ENCODE measurements at places on chromosomes 4 and X.

- DNase-seq: no peak
Observed at GRCh38 chr4:7132249-7132648, 60.1 kb upstream of the SORCS2 start.

DNA sequence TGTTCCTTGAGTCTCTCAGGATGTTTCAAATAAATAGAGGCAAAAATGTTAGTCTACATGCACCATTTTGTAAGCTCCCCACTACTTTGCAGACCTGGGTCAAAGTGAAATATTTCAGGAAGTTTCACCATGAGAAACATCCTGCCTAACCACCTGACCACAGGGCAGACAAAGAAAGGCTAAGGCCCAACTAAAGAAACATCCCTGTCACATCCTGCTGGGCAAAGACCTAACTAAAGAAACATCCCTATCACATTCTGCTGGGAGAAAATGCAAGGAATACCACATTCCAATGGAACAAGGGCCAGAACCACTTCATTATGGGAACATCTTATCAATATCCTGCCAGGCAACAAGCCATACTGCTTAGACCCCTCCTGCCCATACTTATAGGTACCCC is 1303.4 kb downstream of the TECRL start:
- no peak for DNase-seq

DNA sequence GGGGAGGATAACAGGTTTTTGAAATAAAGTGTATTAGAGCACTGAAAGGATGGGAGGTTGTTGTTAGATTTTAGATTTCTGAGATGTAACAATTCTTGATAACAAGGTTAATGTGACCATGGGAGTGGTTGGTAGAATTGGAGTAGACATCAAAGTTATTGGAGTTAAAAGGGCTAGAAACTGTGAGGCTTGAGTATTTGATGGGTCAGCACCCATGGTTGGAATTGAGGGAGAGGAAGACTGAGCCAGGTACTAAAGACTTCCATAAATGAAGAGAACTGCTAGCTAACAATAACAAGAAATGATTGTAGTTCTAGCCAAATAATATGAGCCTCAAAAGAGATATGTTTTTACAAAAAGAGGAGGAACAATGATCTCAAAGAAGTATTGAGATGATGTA is 98.8 kb downstream of the HEPH start:
- no peak for DNase-seq

- DNase-seq: no peak
Observed at GRCh38 chr4:16692961-16693506, 205.4 kb downstream of the LDB2 start.

DNA sequence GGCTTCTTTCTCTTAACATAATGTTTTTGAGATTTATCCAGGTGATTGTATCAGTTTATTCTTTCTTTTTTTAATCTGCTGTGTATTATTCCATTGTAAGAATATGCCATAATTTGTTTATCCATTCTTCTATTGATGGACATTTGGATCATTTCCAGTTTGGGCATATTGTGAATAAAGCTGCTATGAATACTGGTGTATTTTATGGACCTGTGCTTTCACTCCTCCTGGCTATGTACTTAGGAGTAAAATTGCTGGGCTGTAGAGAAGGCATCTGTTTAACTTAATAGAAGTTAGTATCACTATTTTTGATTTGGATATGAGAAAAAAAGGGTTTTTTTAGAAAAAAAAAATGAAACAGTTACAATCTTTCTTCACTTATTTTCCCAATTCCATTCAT is 50.0 kb upstream of the FAM9C start:
- no peak for DNase-seq

- no peak for DNase-seq
Observed at GRCh38 chrX:45709381-45709780, 508.7 kb upstream of the DIPK2B start.

GRCh38 chrX:130793975-130794374 is 109.0 kb downstream of the ENOX2 start:
- no peak for DNase-seq

- DNase-seq: no peak
Observed at GRCh38 chr4:169971456-169972015, 54.7 kb downstream of the MFAP3L start.

DNA sequence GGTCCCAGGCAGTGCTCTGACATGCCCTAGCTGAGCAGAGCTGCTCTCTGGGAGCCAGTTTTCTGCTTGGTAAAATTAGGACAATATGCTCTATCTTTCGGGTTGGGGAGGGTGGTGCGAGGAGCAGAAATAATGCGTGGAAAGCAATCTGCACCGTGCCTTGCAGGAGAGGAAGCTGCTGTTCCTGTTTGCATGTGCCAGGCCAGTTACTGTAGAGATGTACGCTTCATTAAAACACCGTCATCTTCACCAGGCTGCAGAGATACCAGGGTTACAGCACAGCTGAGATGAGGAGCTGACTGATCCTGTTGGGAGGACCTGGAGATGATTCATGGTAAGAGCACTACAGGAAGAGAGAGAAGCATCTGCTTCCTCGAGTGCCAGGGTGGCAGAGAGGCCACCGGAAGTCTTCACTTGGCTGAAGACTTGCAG is 29.5 kb upstream of the IRF2 start:
- DNase-seq: peak; percentile 29

GRCh38 chr4:76762137-76763130 is 135.5 kb downstream of the SOWAHB start:
- no peak for DNase-seq

- peak; percentile 84 for DNase-seq
Observed at GRCh38 chr4:153488006-153488891, 22.1 kb downstream of the TMEM131L start.

DNA sequence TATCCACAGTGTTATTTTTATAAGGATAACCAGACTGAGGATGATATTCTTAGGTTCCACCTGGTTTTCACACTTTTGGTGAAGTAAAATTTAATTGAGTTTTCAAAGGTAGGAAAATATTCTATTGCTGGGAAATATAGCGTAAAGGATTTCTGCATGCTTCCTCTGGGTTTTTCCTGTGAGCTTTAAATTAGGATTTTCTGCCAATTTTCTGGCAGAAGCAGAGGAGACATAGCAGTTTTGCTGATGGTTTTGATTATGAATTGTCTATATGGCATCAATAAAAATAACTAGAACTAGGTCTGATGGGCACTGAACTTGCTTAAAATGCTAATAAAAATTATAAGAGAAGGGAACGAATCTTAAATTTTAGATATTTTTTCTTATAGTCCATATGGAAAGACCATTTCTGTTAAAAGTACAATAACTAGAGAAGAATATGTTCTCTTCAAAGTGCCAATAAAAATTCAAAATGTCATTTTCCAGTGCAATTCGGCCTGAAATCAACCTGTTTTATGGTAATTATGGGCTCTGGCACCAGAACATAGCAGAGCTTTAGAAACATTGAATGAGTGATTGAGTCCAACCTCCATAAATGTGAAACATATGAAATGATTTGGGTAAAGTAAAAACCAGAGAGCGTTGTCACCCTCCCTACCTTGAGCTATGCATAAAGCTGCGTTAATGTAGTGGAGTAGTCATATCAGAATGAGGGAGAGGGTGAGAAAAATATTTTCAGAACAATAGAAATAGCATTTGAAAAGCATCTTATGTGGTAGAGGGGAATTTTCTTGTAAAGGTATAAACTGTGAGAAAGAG is 279.7 kb downstream of the SPRY1 start:
- no peak for DNase-seq

DNA sequence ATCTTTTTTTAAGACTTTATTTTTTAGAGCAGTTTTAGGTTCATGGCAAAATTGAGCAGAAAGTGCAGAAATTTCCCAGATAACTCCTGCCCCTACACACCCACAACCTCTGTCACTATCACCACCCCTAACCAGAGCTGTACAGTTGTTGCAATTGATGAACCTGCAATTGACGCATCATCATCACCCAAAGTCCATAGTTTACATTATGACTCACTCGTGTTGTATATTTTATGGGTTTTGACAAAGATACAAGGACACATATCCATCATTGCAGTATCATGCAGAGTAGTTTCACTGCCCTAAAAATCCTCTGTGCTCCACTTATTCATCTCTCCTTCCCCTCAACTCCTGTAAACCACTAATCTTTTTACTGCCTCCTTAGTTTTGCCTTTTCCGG is 34.5 kb upstream of the WAS start:
- DNase-seq: no peak

- DNase-seq: no peak
Observed at GRCh38 chr4:169948271-169948670, 77.9 kb downstream of the MFAP3L start.

DNA sequence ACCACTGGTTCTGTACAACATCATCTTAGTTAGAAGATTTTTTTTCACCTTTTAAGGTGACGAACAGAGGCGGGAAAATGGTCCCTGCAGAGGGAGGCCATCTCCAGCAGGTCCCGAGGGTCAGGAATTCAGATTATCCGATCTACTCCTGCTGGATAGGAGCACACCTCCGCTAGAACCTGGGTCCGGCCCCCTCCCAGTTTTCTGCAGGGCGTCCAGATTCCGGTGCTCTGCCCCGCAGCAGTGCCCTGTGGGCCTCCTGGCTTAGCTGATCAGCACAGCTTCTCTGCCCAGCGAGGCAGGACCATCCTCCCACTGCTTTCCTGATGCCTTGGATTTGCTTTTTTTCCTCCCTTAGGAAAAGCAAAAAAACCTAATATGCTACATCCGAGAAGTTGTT is 2.3 kb downstream of the TBL1X start:
- no peak for DNase-seq

GRCh38 chrX:84044051-84044450 is 143.9 kb downstream of the RPS6KA6 start:
- DNase-seq: no peak

DNA sequence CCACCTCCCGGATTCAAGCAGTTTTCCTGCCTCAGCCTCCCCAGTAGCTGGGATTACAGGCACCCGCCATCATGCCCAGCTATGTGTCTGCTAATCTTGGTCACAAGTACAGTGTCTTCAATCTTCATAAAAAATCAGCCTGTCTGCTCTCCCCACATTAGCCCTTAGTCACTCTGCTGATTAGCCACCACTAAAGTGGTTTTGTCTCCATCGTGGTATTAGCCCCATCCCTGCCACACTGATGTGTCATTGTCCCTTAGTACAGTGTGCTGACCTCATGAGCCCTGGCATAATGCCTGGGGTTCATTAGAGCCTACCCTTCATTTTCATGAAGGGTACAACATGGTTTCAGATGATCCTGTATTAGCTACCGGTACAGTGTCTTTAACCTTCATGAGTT is 49.9 kb downstream of the ZNF157 start:
- DNase-seq: no peak

- no peak for DNase-seq
Observed at GRCh38 chr4:86132468-86132867, 227.4 kb downstream of the MAPK10 start.

DNA sequence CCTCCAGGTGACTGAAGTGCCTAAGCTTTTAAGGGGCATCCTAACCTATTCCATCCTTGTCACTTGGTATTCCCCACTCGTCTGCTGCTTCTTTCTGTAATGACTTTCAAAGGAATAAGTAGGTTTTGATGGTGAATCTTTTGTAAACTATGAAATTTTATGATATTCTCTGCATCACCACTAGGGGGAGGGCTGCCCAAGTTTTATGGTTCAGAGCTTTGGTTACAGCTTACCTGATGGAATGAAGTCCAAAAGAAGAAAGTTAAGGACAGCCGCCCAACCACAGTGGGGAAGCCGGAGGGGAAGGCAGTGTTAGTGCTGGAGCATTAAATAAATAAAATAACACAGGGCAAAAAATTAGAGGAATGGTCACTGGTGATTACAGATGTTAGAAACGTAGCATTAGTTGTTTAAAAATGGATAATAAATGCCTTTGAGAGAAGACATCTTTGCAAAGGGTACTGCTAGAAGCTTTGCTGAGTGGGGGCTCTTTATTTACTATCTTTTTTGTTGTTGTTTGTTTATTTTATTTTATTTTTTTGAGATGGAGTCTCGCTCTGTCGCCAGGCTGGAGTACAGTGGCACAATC is 204.9 kb downstream of the GBA3 start:
- DNase-seq: peak; percentile 19

DNA sequence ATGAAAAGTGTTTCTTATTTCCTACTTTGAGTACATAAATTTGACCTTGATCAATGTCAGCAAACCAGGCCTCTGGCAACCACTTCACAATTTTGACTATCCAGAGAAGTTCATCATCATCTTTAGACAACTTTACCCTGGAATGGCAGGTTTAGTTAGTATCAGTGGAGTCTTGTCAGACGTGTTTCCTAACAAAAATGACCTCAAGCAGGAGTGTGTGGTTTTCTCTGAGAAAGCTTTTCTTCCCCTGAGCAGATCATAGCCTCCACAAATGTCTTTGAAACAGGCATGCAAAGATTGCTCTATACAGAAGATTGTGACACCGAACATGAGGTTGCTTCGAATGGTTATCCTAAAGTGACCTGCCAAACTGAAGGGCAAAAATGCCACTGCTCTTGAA is 642.3 kb downstream of the RPA4 start:
- DNase-seq: no peak

GRCh38 chr4:7843831-7844593 is 95.6 kb downstream of the AFAP1 start:
- peak; percentile 78 for DNase-seq

- peak; percentile 38 for DNase-seq
Observed at GRCh38 chrX:40098264-40099054, 701 bp upstream of the BCOR start.

DNA sequence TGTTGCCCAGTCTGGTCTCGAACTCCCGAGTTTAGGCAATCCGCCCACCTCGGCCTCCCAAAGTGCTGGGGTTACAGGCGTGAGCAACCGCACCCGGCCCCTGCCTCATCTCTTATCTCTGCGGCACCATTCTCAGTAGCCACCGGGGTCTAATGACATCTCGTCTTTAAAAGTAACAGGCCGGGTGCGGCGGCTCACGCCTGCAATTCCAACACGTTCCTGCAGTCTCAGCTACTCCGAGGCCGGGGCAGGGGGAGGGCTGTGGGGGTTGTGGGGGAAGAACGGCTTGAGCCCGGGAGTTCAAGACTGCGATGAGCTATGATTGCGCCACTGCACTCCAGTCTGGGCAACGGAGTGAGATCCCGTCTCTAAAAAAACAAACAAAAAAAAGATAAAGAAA is 28.8 kb downstream of the ING2 start:
- DNase-seq: no peak

DNA sequence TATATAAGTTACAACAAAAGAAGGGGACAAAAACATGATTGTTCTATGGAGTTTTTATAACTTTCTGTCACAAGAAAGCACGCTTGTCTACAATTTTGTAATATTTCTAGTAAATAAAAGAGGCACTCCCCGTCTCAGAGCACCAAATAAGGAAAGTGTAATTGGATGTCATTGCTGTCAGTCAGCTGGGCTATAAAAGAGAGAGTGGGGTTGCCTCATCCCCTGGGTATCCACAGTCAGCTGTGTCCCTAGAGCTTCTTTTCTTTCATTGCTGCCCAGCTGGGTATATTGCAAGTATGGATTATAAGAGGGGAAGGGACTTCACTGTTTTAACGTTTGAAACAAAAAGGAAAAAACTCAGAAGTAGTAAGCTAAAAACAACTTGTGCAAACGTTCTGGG is 61.3 kb downstream of the NPNT start:
- no peak for DNase-seq

- no peak for DNase-seq
Observed at GRCh38 chrX:16061296-16061695, 62.1 kb upstream of the GRPR start.

DNA sequence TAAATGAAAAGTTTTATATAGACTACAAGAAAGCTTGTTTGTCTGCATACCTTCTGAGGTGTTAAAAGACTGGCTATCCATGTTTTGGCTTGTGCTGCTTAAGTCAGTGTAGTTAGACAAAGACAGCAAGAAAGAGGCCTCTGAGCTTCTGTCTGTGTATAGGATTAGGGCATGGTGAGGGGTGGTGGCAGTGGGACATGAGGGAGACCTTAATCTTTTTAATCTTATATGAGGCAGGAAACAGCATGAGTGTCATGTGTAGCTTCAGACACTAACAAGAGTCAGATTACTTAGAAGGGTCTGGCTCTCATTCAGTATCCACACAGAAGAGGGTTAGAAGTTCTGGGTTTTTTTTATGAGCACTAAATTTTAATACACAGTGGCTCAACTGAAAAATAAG is 213.3 kb downstream of the GABRG1 start:
- no peak for DNase-seq
